Stimulated activated CD8-positive, alpha-beta memory T cell treated with anti-CD3 and anti-CD28 coated beads, Interleukin-4, amount 100 ng/mL, for 1 hour (primary cell): ENCODE measurements at places on chromosomes 2 and 18.

DNA sequence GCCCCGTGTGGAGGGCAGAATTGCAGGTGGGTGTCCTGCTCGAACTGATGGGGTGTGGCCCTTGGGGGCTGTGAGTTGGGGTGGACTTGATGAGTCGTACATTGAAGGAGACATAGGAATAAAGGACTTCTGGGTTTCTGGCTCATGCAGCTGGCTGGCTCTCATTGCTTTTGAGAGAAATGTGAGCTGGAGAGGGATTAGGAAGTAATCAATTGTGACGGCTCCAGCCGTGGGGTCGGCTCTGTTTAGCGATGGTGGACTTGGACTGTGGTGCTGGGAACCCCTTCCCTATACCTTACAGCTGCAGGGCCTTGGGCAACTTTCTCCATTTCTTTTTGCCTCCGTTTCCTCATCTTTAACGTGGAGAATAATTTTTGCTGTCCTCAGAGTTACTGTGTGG, 9.2 kb downstream of the IMPA2 start:
- DNase-seq = no peak

GRCh38 chr18:75070625-75071483, 138.1 kb downstream of the PTGR3 start:
- DNase-seq = peak; percentile 41

- DNase-seq = no peak
Measured at GRCh38 chr18:12630136-12630535, 27.8 kb downstream of the SPIRE1 start.

DNA sequence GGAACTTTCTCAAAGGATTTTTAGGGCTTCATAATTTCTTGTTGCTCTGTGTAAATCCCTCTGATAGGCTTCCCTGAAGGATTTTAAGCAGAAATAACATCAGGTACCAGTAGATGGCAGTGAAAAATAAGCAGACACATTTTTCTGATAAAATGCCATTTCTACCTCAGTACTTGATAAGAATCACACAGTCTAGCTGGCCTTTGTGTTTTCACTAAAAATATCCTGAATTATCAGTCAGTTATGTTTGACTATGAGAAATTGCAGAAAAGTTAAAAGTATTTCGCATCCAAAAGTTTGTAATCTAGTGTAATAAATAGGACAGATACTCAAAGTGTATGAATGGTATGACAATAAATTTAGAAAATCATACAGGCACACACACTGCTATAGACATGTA, 68.7 kb downstream of the DNAJC10 start:
- no peak for DNase-seq

DNA sequence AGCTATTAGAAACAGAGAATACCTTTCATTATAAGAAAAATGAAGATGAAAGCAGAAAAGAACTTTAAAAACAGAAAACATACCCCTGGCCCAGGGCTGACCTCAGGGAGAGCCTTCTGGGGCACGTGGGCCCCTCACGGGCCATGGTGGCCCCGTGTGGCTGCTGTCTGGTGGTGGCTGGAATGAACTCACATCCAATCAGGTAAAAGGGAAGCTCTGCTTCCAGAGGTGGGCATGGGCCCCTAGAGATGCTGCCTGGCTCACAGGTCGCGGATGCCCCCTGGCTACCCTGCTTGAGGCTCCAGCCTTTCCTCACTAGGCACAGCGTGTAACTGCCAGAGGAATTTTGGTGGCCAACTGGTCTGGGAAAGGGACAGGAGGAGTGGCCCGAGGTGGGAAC, 16.6 kb downstream of the SNORC start:
- no peak for DNase-seq

DNA sequence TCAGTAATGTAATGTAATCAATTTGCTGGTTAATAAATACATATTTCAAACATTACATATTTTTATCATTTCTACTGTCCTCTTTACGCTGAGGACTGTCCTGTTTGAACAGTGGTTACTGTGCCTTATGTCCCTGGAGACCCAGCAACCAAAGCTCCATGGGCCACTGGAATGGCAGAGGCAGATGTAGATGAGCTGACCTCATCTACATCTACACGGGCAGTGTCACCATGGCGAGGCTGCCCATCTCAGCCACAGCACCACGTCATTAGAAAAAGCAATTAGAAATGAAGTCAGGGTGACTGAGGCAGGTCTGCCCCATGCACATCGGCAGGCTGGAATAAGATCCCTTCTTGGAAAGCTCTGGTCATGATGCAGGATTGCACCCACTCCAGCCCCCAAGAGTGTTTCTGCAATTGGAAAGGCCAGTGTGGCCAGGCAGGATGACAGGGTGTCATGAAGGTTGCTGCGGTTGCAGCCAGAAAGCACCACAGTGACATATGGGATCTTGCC, 237.5 kb downstream of the NDUFA10 start:
- DNase-seq = no peak
